Naive thymus-derived CD8-positive, alpha-beta T cell (primary cell): ENCODE measurements at places on chromosomes 4 and X.

GRCh38 chr4:13887010-13887409 lies 259.5 kb upstream of the BOD1L1 start:
- H3K27ac ChIP-seq = no peak overlapping the region
- H3K4me3 ChIP-seq = no peak overlapping the region
- H3K27me3 ChIP-seq = peaks cover 6% of the 10 kb centered on the region
- H3K36me3 ChIP-seq = no peaks in the 10 kb centered on the region
- DNase-seq = no peak
- H3K4me1 ChIP-seq = no peaks in the 10 kb centered on the region

- peaks cover 11% of the 10 kb centered on the region for H3K4me1 ChIP-seq
- H3K36me3 ChIP-seq = no peaks in the 10 kb centered on the region
- H3K4me3 ChIP-seq = peak overlapping the region; percentile 50
- H3K27ac ChIP-seq = no peak overlapping the region
- peaks cover 14% of the 10 kb centered on the region for H3K27me3 ChIP-seq
Observed at GRCh38 chr4:184096561-184097240, 121.0 kb downstream of the ENPP6 start.

DNA sequence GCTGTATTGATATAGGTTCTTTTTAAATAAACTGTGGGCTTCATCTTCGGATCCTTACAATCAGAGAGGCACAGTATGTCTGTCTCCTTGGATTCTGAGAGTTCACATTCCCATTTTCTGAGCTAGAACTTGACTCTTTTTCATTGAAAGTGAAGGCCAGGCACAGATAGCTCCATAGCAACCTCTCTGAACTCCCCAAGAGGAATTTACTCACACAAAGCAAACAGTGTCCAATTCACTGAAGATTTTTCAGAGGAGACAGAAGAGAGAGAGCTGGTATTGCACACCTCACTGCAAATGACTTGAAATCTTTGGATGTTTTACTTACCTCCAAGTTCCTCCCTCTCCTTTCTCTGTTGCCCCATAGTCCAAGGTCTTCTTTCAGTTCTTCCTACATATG lies 130.9 kb upstream of the CASK start:
- no peak for DNase-seq
- H3K27ac ChIP-seq = no peak overlapping the region
- H3K27me3 ChIP-seq = no peaks in the 10 kb centered on the region
- no peak overlapping the region for H3K4me3 ChIP-seq
- no peaks in the 10 kb centered on the region for H3K36me3 ChIP-seq

- H3K27ac ChIP-seq = no peak overlapping the region
- peaks cover 10% of the 10 kb centered on the region for H3K36me3 ChIP-seq
- no peak for DNase-seq
- H3K4me3 ChIP-seq = no peak overlapping the region
- no peaks in the 10 kb centered on the region for H3K27me3 ChIP-seq
Observed at GRCh38 chr4:147625733-147626132, 8.5 kb downstream of the TMEM184C start.

DNA sequence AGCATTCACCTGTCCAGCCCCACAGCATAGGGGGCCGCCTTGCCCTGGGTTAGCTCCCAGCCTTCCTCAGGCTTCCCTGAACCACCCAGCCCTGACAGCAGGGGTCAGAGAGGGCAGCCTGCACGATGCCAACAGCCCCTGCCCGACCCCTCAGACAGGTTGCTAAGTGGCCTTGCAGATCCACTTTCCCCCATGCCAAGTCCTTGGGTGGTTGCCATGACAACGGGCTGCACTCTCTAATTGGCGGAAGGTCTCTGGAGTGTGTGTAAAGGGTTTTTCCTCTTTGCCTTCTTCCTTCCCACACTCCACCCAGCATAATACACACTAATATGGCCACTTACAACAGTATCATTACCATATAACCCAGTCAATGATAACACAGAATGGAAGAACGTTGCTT lies 99.6 kb upstream of the AFAP1 start:
- no peak for DNase-seq
- H3K4me3 ChIP-seq = no peak overlapping the region
- H3K27me3 ChIP-seq = peaks cover 22% of the 10 kb centered on the region
